ENCODE measurements at places on chromosomes 5 and 9. TPM values are rescaled to one million over a fixed set of nuclear protein-coding genes. Genes with fewer than 3 reads are reported as not detected.

Gene IGFBPL1
- total RNA-seq, result 5.6 TPM

DNA sequence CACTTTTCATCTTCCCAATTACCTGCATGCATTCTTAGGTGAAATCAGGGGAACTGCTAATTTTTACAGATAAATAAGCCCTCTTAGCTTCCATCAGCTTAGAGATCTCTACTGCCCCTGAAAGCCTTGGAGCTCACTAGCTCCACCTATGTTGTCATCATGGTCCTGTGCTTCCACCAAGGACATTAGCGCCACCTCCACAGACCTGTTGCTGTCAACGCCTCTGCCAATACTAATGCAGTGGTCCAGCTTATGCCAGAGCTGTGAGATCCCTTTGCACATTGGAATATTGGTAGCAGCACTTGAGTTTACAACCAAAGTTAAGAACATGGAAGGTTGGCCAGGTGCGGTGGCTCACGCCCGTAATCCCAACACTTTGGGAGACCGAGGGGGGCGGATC, 7.7 kb upstream of the SHISAL2B start:
- no peaks in the 10 kb centered on the region for H3K4me1 ChIP-seq
- no peak for DNase-seq
- H3K27me3 ChIP-seq, result peaks cover 11% of the 10 kb centered on the region
- no peaks in the 10 kb centered on the region for H3K36me3 ChIP-seq
- no peak overlapping the region for H3K4me3 ChIP-seq

DNA sequence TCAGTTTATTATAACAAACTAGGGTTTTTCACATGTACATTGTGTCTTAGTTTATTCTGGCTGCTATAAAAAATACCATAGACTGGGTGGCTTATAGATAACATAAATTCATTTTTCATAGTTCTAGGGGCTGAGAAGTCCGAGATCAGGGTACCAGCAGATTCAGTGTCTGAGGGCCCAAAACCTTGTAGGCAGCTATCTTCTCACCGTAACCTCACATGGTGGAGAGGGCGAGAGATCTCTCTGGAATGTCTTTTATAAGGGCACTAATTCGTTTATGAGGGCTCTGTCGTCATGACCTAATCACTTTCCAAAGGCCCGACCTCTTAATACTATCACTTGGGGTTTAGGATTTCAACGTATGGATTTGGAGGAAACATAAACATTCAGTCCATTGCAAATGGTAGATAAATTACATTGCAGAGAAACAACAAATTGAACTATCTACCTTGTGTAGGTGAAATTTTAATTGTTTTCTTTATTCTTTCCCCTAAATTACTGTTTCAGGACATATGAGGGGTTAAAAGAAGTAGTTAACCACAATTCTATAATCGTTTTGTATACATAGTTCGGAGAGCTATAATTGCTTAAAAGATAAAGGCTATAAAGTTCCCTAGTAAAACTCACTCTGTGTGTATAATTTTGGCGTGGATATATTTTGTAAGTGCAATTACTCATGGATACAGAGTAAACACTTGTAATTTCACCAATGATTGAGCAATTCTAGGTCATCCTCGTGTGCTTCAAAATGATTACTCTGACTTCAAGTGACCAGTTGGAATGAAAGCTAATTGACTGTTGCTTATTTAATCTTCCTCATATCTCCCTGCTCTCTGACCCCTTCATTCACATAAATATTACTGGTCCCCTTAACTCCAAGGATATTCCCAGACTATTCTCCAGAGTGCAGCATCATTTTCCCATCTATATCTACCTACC, 247.5 kb upstream of the TMEM161B start:
- peaks cover 12% of the 10 kb centered on the region for H3K4me1 ChIP-seq
- no peaks in the 10 kb centered on the region for H3K27me3 ChIP-seq
- H3K36me3 ChIP-seq, result no peaks in the 10 kb centered on the region
- H3K27ac ChIP-seq, result no peak overlapping the region

DNA sequence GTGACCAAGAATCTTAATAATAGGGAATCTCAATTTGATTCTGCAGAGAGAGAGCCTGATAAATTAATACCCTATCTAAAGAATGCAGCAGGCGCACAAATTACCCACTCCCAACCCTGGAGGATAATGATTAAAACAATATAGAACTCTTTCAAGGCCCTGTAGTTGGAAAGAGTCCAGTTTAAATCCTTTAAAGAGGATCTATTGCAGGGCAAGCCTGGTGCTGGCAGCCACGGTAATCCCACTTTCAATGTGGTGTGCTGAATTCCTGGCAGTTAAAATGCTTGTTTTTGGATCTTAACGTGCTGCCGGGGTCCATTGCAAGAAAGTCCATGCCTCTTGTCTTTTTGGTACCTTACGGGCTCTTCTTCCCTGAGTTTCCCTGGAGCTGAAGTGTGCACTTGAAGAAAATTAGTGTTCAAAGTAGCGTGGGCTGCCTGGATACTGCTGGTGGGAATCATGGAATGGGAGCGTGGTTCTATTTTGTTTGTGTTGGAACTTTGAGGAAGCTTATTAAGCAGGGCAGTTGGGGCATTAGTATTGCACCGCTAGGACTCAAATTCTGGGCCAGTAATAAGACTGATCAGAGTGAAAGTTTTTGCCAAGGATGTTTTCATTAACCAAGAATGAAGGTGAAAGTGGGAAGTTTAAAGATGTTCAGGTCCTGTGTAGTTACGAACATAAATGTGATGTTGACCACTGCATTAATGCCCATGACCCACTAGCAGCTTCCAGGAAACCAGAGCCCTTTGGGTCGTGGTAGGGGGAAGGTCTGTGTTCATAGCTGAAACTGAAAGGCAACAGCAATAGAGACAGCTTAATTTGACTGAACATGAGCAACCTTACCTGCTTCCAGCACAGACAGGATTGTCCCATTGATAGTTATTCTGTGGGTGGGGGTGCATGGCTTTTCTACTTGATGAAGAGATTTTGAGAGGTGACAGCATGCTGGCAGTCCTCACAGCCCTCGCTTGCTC, 20.8 kb downstream of the MARCHF6 start:
- H3K4me3 ChIP-seq, result no peak overlapping the region
- peaks cover 6% of the 10 kb centered on the region for H3K36me3 ChIP-seq
- no peaks in the 10 kb centered on the region for H3K27me3 ChIP-seq
- peaks cover 8% of the 10 kb centered on the region for H3K4me1 ChIP-seq
- DNase-seq, result peak; percentile 20

Gene IDNK
- 1.3 TPM for total RNA-seq

GRCh38 chr5:144370273-144370672, 199.6 kb downstream of the KCTD16 start:
- no peak overlapping the region for H3K27ac ChIP-seq
- no peak overlapping the region for H3K4me3 ChIP-seq
- H3K36me3 ChIP-seq, result no peaks in the 10 kb centered on the region
- no peaks in the 10 kb centered on the region for H3K4me1 ChIP-seq
- DNase-seq, result no peak

DNA sequence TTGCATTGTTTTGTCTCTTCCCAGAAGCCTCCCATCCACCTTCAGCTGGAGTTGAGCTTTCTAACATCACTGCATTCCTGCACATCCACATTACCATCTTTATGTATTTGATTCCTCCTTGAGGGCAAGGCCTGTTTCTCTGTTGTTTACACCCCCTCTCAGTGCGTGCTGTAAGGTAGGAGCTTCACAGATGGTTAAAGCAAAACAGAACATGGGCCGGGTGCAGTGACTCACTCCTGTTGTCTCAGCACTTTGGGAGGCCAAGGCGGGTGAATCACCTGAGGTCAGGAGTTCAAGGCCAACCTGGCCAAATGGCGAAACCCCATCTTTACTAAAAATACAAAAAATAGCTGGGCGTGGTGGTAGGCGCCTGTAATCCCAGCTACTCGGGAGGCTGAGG, 110.9 kb downstream of the KCNIP1 start:
- no peaks in the 10 kb centered on the region for H3K36me3 ChIP-seq
- H3K27me3 ChIP-seq, result peaks cover 4% of the 10 kb centered on the region
- peaks cover 8% of the 10 kb centered on the region for H3K4me1 ChIP-seq
- DNase-seq, result peak; percentile 49
- no peak overlapping the region for H3K4me3 ChIP-seq

Gene B4GALT1
- 93.1 TPM for total RNA-seq

Gene SPINK4
- total RNA-seq, result not detected

Gene TUBB4B
- total RNA-seq, result 218 TPM

DNA sequence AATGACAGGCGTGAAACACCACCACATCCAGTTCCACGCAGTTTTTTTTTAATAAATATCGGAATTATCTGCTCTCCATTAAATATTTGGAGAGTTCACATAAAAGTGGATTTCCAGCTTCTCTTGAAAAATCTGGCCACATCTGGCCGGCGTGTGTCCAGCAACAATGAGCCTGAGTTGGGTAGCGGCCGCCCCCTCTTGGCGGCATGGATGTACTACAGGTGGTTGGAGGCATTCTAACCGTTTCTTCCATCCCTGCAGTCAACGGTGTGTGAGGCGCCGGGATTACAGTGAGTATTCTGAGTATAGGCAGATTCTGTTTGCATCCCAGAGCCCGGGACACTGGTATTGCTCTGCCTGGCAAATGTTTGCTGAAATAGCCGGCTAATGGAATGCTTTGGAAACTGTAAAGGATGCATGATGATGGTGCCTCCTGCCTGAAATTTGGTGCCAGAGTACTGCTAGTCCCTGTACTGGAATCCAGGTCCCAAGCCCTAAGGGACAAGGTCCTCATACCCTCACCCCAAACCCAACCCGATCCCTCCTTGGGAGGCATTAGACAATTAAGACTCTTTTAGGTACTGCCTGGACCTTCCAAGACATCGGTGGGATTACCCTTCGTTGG, 13.6 kb upstream of the GM2A start:
- peaks cover 6% of the 10 kb centered on the region for H3K27me3 ChIP-seq
- H3K27ac ChIP-seq, result no peak overlapping the region
- H3K4me1 ChIP-seq, result no peaks in the 10 kb centered on the region
- no peak overlapping the region for H3K4me3 ChIP-seq

- no peak overlapping the region for H3K4me3 ChIP-seq
- peaks cover 22% of the 10 kb centered on the region for H3K36me3 ChIP-seq
- H3K27me3 ChIP-seq, result no peaks in the 10 kb centered on the region
- no peaks in the 10 kb centered on the region for H3K4me1 ChIP-seq
Observed at GRCh38 chr5:136164226-136164625, 28.7 kb downstream of the SMIM32 start.

- no peaks in the 10 kb centered on the region for H3K36me3 ChIP-seq
- H3K27ac ChIP-seq, result no peak overlapping the region
- no peak overlapping the region for H3K4me3 ChIP-seq
Observed at GRCh38 chr5:31944684-31945445, 229.3 kb downstream of the GOLPH3 start.

DNA sequence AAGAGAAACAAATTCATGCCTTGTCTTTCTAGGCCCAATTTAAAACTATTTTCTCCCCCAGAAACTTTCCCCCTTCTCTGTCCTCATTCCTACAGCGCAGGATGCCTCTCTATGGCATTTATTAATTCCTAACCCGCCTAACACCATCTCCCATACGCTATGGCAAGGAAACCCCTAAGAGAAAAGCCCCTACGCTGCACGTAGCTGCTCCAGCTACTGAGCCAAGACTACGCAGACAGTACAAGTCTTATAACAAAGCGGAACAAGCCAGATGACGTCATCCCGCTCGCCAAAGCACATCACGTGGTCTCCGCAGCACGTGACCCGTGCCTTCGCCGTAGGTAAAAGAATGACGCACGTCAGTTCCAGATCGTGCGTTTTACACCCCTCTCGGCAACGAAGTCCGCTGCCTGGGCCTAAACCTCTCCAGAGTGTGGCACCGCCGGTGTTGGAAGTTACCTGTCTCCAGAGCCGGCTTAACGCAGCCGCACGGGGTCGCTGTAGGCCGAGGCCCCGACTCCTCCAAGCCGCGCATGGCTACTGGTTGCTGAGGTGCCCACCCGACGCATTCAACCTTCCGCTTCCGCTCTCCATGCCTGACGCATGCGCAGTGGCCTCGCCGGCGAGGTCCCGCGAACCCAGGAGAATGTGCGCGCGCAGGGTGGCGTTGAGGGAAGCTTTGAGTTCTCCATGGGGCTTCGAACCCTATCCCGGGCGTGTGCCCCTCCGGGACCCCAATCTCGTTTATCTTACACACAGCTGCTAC, at the start of gene TRMO:
TSS of gene TRMO (minus strand) at position 542 of the 766 bp plus-strand sequence. CDS start at position 535, 7 bp downstream.
- H3K4me1 ChIP-seq, result peaks cover 7% of the 10 kb centered on the region
- peak; percentile 98 for DNase-seq
- H3K4me3 ChIP-seq, result peak within 1 kb of the TSS; percentile 82
- no peaks in the 10 kb centered on the region for H3K36me3 ChIP-seq
- H3K27ac ChIP-seq, result peak within 1 kb of the TSS; percentile 99

Gene SREK1
- 58.4 TPM for total RNA-seq

- no peak overlapping the region for H3K4me3 ChIP-seq
- no peak overlapping the region for H3K27ac ChIP-seq
- H3K4me1 ChIP-seq, result peaks cover 6% of the 10 kb centered on the region
- no peaks in the 10 kb centered on the region for H3K36me3 ChIP-seq
Observed at GRCh38 chr5:59274106-59274636, 619.4 kb downstream of the PDE4D start.

Gene C1QTNF3
- total RNA-seq, result 0.95 TPM

DNA sequence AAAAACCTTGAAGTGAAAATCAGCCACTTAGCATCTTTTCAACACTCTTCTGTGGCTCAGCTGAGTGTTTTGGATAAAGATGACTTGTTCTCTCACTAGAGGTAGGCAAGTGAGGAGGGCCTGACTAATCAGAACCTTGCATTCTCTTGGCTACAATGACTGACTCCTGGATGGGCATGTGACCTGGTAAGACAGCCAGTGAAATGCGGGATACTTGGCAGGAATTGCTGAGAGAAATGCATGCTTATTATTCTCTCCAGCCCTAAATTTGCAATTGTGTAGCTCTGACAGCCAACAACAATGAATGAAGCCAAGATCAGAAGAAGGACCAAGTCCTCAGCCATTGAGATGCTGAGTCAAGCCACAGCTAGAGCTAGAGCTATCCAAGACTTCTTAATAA, 490.5 kb upstream of the ZNF608 start:
- H3K36me3 ChIP-seq, result no peaks in the 10 kb centered on the region
- no peaks in the 10 kb centered on the region for H3K4me1 ChIP-seq
- no peak overlapping the region for H3K4me3 ChIP-seq
- H3K27ac ChIP-seq, result no peak overlapping the region

DNA sequence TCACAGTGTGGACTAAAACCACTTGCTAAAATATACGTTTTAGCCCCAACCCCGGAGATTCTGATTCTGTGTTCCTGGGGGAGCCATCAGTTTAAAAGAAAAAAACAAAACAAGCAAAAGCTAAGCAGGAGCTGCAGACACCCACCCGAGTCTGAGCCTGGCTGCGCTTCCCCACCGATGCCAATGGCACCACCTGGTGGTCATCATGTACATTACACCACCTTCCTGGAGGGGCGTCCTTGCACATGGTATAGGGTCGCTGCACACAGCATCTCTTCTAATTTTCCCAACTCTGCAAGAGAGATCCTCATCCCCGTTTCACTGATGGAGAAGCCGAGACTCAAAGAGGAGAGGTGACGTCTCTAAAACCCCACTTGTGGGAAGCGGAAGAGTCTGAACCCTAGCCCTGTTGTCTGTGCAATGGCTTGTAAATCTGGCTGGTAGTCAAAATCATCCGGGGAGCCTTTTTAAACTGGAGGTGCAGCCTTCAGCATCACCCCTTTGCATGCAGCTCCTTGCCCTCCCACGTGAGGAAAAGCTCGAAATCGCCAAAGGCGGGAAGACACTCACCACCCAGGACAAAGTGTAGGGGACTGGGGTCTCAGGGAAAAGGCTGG, 23.1 kb upstream of the CNOT6 start:
- H3K4me3 ChIP-seq, result no peak overlapping the region
- H3K4me1 ChIP-seq, result no peaks in the 10 kb centered on the region
- no peak overlapping the region for H3K27ac ChIP-seq
- DNase-seq, result peak; percentile 27
